ENCODE measurements at places on chromosomes 2 and 18.
A peak's percentile ranks its signal among the peaks of the same experiment; 100 is the strongest.

DNA sequence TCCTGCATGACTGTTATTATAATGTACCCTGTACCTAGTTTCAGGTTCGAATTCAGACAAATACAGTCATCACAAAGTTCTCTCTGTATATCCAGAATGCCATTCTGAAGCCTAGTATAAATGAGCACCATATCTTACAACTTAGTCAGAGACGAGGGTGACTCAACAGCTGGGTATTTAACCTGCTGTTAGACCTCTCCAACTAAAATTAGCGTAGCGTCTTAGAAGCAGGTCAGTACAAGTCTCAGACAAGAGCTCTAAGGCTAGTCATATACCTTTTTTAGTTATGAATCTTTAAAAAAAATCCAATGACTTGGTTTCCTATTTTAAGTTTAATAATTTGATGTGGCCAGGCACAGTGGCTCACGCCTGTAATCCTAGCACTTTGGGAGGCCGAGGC is 74.1 kb downstream of the CABYR start:
- no peak for DNase-seq

- peak; percentile 49 for DNase-seq
Observed at GRCh38 chr2:10911291-10912075, at the start of gene KCNF1. Gene KCNF1, plus strand, starts transcription at chr2:10911934. Its CDS starts 493 bp downstream, at chr2:10912427.

GRCh38 chr2:234964631-234965461 is 13.0 kb downstream of the SH3BP4 start:
- DNase-seq = no peak

GRCh38 chr2:43107679-43108078 is 118.7 kb downstream of the ZFP36L2 start:
- DNase-seq = no peak

- peak; percentile 10 for DNase-seq
Observed at GRCh38 chr18:9914584-9915290, 921 bp downstream of the VAPA start.

- no peak for DNase-seq
Observed at GRCh38 chr2:96768083-96768561, 7.4 kb downstream of the CNNM4 start.

DNA sequence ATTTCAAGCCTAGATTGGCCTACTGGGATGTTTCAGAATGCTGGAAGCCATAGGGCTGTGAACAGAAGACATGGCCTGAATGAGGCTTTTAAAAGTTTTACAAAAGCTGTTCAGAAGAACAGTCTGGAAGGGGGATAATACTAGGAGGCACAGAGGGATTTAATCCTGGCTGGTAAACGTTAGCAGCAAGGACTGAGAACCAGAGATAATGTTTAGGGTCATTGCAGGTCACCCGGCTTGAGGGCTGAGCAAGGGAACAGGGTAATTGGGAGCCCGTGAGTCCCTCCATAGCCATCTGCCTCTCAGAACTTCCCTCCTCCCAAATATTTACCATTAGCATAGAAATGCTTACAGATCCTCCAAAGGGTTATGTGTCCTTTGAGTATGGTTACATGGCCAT is 765.4 kb downstream of the TMEM182 start:
- no peak for DNase-seq

DNA sequence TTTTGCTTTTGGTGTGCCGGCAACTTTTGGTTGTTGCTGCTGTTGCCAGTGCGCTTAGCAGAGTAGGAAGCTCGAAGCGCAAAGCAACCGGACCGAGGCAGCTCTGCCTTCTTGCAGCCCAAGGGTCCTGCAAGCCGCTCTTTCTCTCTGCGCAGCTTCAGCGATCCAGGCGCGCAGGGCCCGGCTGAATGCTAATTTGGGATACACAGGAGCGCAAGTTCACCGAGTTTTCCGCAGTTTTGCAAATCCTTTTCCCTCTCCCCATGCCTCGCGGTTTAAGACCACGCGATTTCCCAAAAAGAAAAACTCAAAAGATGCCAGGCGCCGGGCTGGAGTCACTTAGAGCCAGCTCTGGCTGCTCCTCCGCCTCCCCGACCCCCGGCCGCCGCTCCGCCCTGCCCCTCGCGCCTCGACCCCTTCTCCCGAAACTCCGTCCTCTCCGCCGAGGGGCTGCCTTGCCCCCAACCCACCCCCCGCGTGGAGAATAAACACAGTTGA is 13.5 kb upstream of the SIX3 start:
- no peak for DNase-seq

- peak; percentile 13 for DNase-seq
Observed at GRCh38 chr2:27085673-27086089, 891 bp upstream of the KHK start.

DNA sequence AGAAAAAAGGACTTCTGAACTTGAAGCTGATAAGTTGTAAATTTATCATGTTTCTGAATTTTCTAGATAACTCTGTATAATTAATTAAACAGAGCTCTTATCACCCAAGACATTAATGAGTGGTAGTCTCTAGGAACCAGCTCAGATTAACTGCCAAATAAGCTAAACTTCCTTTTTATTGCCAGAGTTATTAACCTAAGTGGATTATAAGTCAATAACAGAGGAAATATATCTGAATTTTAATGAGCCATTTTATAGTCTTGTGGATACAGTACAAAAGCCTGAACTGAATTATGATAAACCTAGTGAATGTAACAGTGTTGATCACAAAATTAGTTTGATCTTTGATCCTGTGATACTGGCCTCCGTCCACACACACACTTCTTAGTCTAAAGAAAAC is 111.5 kb downstream of the COMMD1 start:
- DNase-seq = no peak

DNA sequence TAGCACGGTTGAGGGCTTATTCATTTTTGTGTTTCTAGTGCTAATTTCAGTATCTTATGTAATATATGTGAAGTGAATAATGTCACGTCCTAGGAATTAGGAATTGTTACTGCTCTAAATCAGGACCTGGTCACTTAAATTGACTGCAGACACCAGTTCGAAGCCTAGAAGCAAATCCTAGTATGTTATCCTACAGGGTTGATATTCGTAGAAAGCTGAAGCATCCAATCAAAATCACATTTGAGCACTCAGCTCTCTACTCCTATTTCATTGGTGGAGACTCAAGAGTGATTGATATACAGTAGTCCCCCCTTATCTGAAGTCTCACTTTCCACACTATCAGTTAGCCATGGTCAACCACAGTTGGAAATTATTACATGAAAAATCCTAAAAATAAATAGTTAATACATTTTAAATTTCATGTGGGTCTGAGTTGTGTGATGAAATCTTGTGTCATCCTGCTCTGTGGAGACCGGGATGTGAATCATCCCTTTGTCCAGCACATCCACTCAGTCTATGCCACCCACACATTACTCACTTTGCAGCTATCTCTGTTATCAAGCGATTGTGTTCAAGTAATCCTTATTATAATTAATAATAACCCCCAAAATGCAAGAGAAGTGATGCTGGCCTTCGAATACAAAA is 35.2 kb upstream of the SCN9A start:
- DNase-seq = no peak

DNA sequence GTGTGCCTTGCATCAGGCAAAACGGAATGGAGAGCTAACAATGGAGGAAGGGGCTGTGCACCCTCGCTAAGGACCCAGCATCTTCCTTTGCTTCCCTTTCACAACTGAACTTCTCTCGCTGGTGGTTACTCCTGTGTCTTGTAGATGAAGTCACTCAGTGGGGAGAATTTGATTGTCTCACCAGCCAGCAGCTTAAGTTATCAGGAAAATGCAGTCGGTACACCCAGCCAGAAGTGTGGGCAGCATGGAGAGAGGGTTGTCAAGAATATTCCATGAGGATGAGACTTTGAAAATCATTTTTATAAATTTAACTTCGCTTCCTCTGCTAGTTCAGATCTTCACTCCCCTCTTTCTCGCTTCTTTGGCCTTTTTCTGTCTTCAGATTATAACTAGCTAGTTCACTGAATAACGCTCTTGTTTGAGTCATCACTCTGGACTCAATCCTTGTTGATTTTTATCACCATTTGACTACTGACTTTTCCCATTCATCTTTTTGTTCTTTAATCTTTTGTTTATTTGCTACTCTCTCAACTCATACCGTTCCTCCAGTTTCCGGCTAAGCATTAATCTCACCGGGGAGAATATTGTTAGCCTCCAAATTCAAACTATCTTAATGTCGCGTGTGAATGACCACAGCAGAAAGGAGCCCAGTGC is 221.7 kb downstream of the CD226 start:
- no peak for DNase-seq

DNA sequence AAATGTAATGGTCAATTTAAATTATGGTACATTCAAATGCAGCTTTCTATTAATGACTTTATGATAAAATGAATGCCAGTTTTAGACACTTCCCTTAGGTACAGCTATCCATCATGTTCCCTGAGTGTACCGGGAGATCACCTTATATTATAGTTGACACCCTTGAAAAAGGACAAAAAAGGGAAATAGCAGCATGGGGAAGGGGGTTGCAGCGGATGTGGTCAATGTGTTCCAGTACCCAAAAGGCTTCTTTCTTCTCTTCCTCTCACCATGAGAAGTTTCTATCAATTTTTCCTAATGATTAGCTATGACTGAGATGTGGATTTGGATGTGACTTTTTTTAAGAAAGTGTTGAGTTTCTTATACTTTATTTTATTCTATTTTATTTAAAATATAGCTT is 154.4 kb downstream of the CCDC85A start:
- DNase-seq = no peak

GRCh38 chr2:203822240-203822639 is 45.3 kb upstream of the CTLA4 start:
- no peak for DNase-seq

- no peak for DNase-seq
Observed at GRCh38 chr2:31081492-31081891, 56.7 kb downstream of the GALNT14 start.

GRCh38 chr18:3525870-3526420 is 76.0 kb downstream of the TGIF1 start:
- DNase-seq = peak; percentile 61

DNA sequence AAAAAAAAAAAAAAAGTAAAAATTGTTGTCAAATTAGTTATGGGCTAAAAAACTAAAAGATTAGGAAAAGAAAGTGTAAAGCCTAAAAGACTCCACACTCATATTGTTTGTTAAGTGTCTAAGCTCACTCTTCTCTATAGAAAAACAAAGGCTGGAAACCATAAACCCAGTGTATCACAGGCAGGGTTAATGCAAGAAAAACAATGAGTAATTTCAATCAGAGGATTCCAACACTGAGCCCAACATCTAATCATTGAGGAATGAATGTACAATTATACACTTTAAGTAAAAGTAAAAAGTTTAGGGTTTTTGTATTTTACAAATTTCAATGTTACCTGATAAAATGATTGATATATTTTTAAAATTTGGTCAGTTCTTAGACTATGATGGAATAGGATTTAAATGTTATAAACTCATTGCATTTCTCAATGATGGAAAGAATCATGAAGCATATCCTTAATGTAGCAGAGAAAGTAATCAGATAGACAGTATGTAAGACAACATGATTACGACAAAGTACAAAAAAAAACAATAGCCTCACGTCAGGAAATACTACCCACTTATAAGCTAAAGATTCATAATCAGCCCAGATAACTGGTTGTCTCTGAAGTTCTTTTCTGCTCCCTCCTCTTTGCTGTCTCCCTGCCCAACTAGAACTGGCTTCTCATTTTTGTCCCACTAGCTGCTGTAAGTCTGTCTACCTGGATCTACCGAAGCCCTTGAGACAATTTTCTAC is 44.5 kb upstream of the SP3 start:
- no peak for DNase-seq

- no peak for DNase-seq
Observed at GRCh38 chr2:173349287-173349686, 5.4 kb upstream of the CDCA7 start.

GRCh38 chr2:32095671-32096070 is 32.3 kb downstream of the SPAST start:
- DNase-seq = no peak

GRCh38 chr2:10792660-10793400 is 19.8 kb downstream of the PDIA6 start:
- DNase-seq = no peak

DNA sequence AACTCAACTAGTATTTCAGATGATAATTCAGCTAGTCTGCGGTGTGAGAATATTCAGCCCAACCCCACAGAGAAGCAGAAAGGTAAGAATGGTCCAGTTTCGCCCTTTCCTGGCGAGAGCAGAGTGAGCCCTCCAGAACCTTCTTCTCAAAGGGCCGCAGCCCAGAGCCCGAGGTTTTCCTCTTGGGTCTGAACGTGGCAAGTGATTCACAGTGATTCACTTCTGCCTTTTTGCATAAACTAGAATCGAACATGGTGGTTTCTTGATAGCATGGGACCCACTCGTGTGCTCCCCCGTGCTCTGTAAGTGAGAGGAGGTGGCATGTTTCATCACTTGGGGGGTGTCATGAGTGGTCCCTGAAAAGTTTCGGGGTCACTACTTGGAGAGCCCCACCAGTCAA is 24.2 kb downstream of the TRAF3IP1 start:
- DNase-seq = no peak

GRCh38 chr18:63113899-63114565 is 205.5 kb downstream of the BCL2 start:
- DNase-seq = no peak

- no peak for DNase-seq
Observed at GRCh38 chr2:62430146-62430545, 75.8 kb downstream of the TMEM17 start.

GRCh38 chr2:38497670-38498037 is 105.1 kb downstream of the HNRNPLL start:
- peak; percentile 43 for DNase-seq

GRCh38 chr2:2448178-2448577 is 117.1 kb upstream of the MYT1L start:
- no peak for DNase-seq

- no peak for DNase-seq
Observed at GRCh38 chr18:29007986-29008654, 831.2 kb upstream of the CDH2 start.

DNA sequence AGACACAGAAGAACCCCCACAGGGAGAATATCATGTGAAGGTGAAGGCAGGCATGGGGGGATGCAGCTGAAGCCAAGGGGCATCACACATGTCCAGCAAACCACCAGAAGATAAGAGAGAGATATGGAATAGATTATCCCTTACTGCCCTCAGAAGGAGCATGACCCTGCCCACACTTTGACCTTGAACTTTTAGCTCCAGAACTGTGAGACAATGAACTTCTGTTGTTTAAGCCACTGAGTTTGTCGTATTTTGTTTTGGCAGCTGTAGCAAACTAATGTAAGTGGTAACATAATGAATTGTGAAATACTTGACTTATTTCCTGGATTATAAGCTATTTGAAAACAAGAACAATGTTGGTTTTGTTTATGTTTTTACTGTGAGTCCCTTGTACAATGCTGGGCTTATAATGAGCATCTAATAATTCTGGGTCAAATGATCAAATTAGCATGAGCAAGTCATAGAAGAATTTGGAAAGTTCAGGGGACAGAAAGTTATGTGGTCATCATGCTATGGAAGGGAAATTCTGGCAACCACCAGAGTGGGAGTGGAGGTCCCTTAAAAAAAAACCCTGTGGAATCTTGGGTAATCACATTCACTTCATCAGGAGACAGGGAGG is 541.0 kb upstream of the KLHL29 start:
- DNase-seq = no peak

GRCh38 chr2:10205162-10205475 is 82.6 kb downstream of the RRM2 start:
- no peak for DNase-seq

DNA sequence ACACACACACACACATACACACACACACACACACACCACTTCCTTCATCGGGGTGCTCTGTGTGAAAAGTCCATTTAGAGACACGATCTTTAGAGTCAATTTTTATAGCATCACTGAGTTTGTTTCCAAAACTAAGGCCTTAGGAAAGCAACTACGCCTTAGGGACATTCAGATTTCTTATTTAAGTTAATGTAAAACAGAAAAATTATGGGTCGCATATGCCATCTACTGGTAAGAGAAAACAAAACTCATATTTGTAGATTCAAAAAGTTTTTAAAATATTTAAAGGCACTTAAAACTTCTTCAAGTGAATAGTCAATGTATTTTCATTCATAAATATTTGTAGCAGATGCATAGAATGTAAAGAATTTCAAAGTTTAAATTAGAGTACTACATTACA is 166.2 kb downstream of the ATAD2B start:
- DNase-seq = no peak

Data from NCI-H1092 treated with DMSO at 0.1 percent for 48 hours (cell line).